ENCODE measurements at places on chromosomes 2 and 18.

DNA sequence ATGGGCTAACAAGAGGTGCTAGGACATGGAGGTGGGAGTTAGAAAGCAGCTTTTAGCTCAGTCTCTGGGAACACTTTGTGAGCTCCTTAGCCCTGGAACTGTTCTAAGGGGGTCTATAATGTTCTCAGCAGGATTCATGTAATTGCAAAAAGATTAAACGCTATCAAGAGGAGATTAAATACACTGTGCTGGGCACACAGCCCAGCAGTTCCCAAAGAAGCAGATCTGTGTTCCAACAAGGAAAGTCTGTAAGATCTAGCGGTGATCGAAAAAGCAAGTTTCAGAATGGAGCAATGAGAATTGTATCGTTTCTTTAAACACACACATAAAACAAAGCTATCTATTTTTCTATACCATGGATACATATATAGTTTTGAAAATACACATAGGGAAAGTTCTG lies 2.4 kb upstream of the ARID5A start:
- DNase-seq = no peak

- DNase-seq = peak; percentile 96
These were observed at the start of gene AGAP1 for GRCh38 chr2:235493775-235494715. AGAP1 (plus strand) TSS chr2:235494043.

DNA sequence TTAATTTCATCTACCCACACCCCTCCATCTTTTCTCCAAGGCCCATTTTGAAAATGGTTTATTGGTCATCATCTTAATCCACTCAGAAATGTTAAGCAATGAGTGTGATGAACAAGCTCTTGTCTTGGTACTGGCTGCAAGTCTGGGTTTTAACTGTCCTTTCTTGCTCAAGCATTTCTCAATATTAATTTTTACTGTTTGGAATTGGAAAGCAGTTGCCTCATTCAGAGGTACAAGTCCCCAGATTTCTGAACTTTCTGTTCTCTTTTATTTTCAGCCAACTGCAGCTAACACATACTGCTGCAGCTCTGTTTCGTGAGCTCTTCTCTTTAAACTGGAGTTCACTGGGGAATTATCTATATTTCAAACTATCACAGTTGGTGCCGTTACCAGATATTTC lies 99.4 kb upstream of the TEX51 start:
- DNase-seq = no peak

DNA sequence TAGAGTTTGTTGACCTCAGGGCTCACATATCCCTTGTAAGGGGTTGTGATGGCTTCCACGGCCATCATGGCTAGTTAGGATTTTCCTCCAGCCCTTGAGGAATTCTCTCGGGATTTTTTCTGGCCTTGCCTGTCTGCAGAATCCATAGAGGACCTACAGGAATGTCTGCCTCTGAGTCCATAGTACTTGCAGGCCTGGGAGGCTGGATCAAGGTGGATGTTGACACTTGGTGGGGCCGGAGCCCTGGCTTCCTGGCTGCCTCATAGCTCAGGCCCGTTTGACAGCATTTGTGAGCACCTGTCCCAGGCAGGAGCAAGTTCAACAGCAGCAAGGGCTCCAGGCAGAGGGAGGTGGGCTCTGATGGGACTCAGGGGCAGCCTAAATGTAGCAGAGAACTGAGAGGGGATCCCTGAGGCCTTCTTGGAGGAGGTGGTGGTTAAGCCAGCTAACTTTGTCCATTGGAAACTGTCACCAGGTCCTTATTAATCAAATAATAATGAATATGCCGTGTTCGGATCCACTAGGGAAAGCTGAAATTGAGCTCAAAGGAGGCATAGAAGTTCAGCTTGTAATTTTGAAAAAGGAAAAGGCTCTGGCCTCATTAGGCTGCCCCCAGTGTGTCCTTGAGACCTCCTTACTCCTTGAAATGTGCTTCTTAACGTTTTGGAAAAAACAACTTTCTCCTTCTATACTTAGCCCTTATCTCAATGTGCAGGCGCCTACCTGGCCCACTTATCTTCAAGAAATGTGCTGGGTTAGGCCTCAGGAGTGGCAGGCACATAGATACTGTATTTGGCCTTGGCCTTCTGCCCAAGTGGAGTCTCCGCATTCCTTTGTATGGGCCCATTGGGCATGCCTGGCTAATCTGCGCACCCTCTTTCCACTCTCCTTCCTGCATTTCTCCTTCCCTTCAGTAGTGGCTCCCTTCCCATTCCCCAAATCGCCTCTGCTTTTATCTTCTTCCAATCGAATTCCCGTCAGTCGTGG lies 66.9 kb downstream of the HPCAL1 start:
- no peak for DNase-seq

GRCh38 chr2:42309366-42309765 lies 51.7 kb downstream of the COX7A2L start:
- no peak for DNase-seq

DNA sequence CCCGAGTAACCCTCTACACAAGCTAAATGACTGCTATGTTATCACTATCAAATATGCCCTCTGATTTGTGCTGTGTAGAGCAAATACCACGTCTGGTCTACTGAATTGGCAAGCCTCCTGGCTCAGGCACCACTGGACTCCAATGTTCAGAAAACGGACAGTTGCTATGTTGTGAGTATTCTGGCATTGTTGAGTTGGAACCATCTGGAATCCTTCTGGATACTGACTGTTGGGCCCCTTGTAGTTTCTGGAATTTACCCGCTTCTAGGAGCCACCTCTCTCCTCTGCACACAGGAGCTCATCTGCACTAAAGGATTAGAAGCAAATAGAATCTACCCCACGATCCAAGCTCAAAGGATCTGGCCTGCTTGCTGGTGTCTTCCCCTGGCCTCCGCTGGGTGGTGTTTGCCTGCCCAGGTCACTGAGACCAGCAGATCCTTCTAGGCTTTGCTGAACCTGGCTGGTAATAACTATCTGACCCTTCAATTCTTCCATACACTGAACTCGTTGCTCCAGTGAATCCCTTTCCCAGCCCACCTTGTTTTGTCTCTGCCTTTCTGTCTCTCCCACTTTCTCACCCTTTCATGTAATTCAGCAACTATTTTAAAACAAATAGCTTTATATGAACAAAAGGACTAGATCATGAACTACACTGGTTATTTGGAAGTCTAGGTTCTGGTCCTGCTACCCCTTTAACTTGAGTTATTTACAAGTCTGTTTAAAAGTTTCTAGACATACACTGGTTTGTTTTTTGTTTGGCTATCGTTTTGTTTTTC lies 2.1 kb upstream of the HAAO start:
- peak; percentile 46 for DNase-seq

- DNase-seq = no peak
These were observed 205.3 kb upstream of the CCDC150 start for GRCh38 chr2:196434217-196434616.

DNA sequence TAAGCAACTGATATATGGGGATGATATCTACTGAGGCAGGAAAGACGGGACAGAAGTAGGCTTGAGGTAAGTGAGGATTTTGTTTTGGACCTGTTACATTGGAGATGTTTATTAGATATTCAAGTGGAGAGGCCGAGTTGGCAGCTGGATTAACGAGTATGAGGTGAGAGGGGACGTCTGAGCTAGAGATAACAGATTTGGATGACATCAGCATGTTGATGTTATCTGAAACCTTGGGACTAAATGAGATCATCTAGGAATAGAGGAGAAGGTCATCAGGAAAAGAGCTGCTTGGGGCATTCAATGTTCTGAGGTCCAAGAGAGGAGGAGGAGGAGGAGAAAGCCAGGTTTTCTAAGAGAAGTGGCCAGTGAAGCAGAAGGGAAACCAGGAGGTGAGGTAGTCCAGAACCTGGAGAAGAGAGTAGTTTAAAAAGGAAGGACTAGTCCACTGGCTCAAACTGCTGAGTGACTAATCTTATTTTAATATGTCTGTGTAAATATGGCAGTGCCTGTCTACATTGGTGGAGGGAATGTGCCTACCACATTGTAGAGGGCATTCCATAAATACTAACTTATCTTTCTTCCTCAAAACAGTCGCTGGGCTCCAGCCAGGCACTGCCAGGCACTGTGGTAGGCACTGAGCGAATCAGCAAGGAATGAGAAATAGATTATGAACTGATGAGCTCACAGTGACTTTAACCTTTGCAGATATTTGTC lies 488.3 kb downstream of the DLGAP1 start:
- peak; percentile 45 for DNase-seq

GRCh38 chr18:57436965-57437333 lies 1.8 kb downstream of the ONECUT2 start:
- no peak for DNase-seq

- DNase-seq = no peak
These were observed 182.3 kb downstream of the FTCDNL1 start for GRCh38 chr2:199668645-199669044.

- peak; percentile 9 for DNase-seq
These were observed 785 bp downstream of the ZNF892 start for GRCh38 chr2:95208106-95208505.

- peak; percentile 46 for DNase-seq
These were observed 75.7 kb downstream of the PIK3C3 start for GRCh38 chr18:42030586-42031182.
